ENCODE measurements at places on chromosomes 12 and 14. TPM values are rescaled to one million over a fixed set of nuclear protein-coding genes. Genes with fewer than 3 reads are reported as not detected.
A peak's percentile ranks its signal among the peaks of the same experiment; 100 is the strongest.

- H3K4me1 ChIP-seq = no peaks in the 10 kb centered on the region
- H3K27me3 ChIP-seq = no peaks in the 10 kb centered on the region
- H3K36me3 ChIP-seq = no peaks in the 10 kb centered on the region
- H3K4me3 ChIP-seq = no peak overlapping the region
- H3K27ac ChIP-seq = no peak overlapping the region
These were observed 23.1 kb downstream of the SLC6A12 start for GRCh38 chr12:190881-191280.

DNA sequence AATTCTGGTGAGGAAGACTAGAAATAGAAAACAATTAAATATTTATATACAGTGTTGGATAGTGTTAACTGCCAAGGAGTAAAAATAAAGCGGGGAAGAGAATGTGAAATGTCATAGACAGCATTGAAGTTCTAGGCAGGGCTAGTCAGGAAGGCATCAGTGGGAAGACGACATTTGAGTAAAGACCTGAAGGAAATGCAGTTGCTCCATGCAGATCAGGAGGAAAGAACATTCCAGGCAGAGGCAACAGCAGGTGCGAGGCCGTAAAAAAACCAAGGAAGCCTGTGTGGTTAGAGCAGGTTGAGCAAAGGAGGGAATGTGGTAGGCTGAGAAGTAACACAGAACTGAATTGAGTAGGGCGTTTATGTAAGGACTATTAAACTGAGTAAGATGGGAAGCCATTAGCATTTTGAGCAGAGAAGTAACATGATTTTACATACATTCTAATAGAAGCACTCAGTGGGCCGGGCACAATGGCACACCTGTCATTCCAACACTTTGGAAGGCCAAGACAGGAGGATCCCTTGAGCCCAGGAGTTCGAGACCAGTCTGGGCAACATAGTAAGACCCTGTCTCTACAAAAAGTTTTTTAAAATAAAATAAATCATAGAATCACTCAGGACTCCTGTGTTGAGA is 14.9 kb downstream of the SLC35E3 start:
- H3K27me3 ChIP-seq = no peaks in the 10 kb centered on the region
- no peak overlapping the region for H3K27ac ChIP-seq
- H3K4me1 ChIP-seq = no peaks in the 10 kb centered on the region
- H3K4me3 ChIP-seq = no peak overlapping the region
- no peak for DNase-seq

The SPX gene
- 787 TPM for total RNA-seq

GRCh38 chr14:96261053-96261452 is 5.0 kb downstream of the BDKRB1 start:
- no peaks in the 10 kb centered on the region for H3K27me3 ChIP-seq
- no peaks in the 10 kb centered on the region for H3K4me1 ChIP-seq
- H3K36me3 ChIP-seq = no peaks in the 10 kb centered on the region
- H3K4me3 ChIP-seq = no peak overlapping the region
- no peak overlapping the region for H3K27ac ChIP-seq

The RNF212B gene
- not detected for total RNA-seq

DNA sequence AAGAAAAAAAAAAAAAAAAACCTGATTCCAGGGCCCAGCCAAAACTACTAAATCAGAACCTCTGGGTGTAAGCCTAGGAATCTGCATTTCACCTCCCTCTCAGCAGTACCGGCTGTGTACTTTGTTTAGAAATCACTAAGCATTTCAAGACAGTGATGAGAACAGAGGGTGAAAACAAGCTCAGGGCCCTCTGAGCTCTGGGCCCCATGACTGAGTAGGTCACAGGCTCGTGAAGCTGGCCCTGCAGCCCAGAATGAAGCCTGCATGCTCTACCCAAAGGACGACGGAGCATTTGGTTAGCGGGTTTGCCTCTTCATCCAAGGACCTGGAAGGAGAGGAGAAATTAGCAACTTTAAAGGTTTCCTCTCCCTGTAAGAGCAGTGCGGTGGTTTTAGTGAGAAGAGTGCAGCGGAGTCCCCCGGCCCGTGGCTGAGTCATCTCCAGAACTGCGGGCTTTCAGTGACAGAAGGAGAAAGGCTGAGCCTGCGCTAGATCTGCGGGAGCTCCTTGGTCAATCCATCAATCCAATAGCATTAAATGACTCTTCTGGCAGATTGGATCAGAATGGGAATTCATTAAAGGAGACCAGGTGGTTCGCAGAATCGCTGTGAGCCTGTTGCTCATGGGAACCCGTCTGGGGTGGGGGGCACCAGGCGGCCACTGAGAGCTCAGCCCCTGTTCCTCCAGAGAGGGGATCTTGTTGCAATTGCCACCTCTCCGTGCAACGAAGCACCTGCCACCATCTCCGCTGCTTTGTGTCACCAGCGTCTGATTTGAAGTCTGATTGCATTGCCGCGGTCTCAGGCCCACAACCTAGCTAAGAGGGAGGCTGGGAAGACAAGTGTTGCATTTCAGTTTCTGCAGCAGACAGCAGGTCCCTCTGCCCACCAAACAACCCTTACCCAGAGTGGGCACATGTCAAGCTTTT is 7.3 kb downstream of the IL31 start:
- no peak overlapping the region for H3K27ac ChIP-seq
- no peaks in the 10 kb centered on the region for H3K4me1 ChIP-seq
- no peaks in the 10 kb centered on the region for H3K27me3 ChIP-seq
- DNase-seq = no peak

The TSPAN19 gene
- total RNA-seq = not detected

DNA sequence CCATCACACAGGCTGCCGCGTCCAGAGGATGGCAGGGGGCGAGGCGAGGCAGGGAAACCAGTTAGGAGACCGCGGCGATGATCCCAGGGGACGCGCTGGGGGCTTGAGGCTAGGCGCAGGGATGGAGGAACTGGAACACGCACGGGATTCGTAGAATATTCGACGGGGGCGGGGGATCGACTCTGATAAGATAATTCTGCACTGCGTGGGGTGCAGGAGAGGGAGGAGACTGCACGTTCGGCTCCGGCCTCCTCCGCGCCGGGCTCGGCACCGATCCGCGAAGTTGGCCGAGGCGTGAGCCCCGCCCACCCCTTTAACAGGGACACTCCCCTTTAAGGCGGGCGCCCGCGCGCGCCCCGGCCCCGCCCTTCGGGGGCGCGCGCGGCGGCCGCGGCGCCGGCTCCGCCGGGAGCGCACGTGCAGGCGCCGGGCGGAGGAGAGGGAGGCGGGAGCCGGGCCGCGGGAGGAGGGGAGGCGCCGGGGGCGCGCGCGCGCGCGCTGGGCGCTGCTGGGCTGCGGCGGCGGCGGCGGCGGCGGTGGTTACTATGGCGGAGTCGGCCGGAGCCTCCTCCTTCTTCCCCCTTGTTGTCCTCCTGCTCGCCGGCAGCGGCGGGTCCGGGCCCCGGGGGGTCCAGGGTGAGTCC is at the start of gene ACVR1B:
ACVR1B (plus strand) TSS at position 501 of the 644 bp plus-strand sequence; CDS start at position 546, 45 bp downstream.
- DNase-seq = peak; percentile 95
- H3K4me3 ChIP-seq = peak within 1 kb of the TSS; percentile 83
